A673 (cell line): ENCODE measurements at places on chromosomes 16 and 17. TPM values are rescaled to one million over a fixed set of nuclear protein-coding genes. Genes with fewer than 3 reads are reported as not detected.

DNA sequence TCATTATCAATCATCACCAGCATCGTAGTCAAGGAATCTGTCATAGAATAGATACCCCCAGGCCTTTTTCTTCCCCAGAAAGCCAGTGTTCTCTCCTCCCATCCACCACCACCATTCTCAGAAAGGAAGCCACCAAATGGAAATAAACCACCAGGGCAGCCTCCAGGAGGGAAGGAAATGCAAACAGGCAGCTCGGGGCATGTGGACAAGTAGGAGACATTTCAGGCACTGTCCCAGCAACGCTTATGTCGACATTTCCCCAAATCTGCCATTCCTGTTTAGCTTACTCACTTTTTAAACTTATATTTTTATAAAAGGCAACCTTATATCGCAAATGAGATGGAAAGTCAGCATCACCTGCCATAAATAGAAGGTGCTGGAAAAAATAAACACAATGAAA lies 15.8 kb downstream of the EMP2 start:
- H3K4me1 ChIP-seq = no peaks in the 10 kb centered on the region
- H3K27ac ChIP-seq = no peak overlapping the region
- H3K27me3 ChIP-seq = no peaks in the 10 kb centered on the region
- DNase-seq = no peak
- no peak overlapping the region for H3K4me3 ChIP-seq

DNA sequence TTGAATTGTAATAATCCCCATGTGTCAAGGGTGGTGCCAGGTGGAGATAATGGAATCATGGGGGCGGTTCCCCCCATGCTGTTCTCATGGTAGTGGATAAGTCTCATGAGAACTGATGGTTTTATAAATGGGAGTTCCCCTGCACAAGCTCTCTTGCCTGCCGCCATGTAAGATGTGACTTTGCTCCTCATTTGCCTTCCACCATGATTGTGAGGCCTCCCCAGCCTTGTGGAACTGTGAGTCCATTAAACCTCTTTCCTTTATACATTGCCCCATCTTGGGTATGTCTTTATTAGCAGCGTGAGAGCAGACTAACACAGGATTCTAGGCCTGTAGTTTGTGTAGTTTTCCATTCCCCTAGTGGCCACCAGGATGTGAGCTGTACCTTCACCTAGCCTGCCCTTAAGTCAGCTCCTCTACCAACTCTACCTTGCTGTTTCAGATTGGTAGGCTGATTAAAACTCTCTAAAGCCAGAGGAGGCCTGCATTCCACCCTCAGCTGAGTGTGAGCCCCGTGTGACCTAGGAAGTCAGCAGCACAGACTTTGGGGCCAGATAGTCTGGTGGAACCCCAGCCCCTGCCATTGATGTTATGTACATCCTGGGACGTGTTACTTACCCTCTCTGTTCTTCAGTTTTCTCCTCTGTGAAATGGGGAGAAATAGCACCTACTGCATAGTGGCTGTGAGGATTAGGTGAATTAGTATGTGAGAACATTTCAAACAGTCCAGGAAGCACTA lies 252.4 kb upstream of the CACNG5 start:
- H3K4me1 ChIP-seq = peaks cover 19% of the 10 kb centered on the region
- H3K27me3 ChIP-seq = no peaks in the 10 kb centered on the region
- no peak overlapping the region for H3K4me3 ChIP-seq
- no peak for DNase-seq

DNA sequence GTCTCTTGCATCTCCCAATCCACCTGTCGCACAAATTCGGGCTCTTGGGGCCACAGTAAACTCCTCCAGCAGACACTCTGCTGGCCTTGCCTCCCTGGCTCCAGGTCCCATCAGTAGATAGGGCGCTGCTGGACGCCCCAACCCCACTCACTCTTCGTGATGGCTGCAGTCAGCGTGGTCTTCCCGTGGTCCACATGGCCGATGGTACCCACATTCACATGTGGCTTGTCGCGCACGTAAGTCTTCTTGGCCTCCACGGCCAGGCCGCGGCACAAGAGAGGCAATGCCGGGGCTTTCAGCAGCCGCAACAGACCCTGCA lies 428 bp downstream of the TUFM start:
- peaks cover 33% of the 10 kb centered on the region for H3K36me3 ChIP-seq
- no peaks in the 10 kb centered on the region for H3K4me1 ChIP-seq
- DNase-seq = no peak

DNA sequence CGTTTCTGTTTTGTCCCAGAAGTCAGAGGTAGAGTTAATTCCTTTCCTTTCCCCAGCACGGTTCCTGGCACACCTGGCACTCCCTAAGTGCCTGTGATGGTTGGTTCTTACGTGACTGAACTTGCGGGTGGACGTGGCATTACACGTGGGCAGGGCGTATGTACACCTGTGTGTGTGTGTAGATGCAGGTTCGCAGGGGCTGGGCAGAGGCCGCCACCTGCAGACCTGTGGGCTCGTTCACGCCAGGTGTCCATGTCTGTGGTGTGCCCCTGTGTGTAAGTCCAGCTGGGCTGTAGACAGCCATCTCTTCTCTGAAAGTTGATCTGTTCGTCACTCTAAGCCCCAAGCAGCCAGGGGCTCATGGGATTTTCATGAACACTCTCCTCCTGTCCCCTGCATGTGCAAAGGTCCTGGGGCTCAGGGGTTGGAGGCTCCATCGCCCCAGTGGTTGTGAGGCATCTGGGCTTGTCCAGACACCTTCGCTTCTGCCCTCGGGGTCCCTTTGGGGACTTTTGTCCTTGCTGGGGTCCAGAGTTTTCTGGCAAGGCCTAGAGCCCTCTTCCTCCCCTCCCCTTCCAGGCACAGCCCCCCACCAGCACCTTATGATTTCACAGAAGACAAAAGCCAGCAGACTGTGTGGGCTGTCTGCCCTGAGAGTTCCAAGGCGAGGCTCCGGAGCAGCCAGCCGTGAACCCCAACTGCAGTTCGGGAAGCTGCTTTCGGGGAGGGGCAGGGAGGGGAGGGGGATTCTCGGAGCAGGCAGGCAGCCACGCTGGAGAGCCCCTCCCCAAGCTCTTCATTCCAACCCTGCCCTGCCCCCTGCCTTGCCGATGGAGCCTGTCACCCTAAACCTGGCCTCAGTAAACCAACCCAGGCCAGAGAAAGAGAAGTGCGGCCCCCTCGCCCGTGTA lies 5.4 kb upstream of the FSCN2 start:
- no peak overlapping the region for H3K27ac ChIP-seq
- DNase-seq = peak; percentile 53
- peaks cover 2% of the 10 kb centered on the region for H3K27me3 ChIP-seq

- H3K4me1 ChIP-seq = peaks cover 4% of the 10 kb centered on the region
- no peaks in the 10 kb centered on the region for H3K27me3 ChIP-seq
- no peak for DNase-seq
- no peak overlapping the region for H3K27ac ChIP-seq
- no peak overlapping the region for H3K4me3 ChIP-seq
Observed at GRCh38 chr16:81652798-81653505, 126.1 kb upstream of the PLCG2 start.

GRCh38 chr16:77843405-77843804 lies 55.0 kb downstream of the VAT1L start:
- no peak overlapping the region for H3K27ac ChIP-seq
- H3K4me3 ChIP-seq = no peak overlapping the region
- no peaks in the 10 kb centered on the region for H3K27me3 ChIP-seq
- no peaks in the 10 kb centered on the region for H3K36me3 ChIP-seq
- no peaks in the 10 kb centered on the region for H3K4me1 ChIP-seq

DNA sequence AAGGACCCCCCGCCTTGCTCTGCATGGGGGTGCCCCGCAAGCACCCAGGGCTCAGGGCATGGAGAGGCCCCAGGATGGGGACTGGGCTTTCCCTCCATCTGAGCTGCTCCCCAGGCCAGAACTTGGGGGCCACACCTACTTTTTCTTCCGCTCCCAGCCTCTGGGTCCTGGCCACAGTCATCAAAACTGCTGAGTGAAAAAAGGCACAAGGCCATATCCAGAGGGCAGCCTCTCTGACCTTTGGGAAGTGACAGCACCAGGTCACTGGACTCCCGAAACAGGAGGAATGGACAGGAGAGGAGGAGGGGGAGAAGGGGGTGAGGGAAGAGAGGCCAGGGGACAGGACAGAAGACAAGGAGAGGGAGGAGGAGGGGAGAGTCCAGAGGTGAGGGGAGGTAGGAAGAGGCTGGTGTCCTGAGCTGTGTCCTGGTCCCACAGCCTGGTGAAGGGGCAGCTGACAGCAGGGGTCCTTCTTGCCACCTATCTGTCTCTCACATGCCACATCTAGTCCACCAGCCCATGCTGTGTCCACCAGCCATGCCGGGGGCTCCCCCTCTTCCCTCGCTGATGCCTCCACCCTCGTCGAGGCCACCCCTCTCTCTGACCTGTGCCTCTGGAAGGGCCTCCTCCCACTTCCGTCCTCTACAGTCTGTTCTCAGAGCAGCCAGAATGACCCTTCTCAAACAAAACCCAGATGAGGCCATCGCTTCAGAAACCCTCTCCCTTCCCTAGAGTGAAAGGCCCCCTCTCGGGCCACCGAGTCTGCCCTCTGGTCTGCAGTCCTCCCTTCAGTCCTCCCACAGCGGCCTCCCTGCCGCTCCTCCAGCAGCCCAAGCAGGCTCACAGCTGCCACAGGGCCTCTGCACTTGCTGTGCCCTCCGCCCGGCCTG lies 73.9 kb upstream of the TOB1 start:
- no peaks in the 10 kb centered on the region for H3K36me3 ChIP-seq
- peaks cover 10% of the 10 kb centered on the region for H3K4me1 ChIP-seq
- DNase-seq = no peak
- H3K27ac ChIP-seq = no peak overlapping the region

- no peaks in the 10 kb centered on the region for H3K36me3 ChIP-seq
- H3K4me1 ChIP-seq = peaks cover 24% of the 10 kb centered on the region
- H3K4me3 ChIP-seq = no peak overlapping the region
- H3K27ac ChIP-seq = no peak overlapping the region
Observed at GRCh38 chr16:66262253-66263167, 104.0 kb upstream of the CDH5 start.

DNA sequence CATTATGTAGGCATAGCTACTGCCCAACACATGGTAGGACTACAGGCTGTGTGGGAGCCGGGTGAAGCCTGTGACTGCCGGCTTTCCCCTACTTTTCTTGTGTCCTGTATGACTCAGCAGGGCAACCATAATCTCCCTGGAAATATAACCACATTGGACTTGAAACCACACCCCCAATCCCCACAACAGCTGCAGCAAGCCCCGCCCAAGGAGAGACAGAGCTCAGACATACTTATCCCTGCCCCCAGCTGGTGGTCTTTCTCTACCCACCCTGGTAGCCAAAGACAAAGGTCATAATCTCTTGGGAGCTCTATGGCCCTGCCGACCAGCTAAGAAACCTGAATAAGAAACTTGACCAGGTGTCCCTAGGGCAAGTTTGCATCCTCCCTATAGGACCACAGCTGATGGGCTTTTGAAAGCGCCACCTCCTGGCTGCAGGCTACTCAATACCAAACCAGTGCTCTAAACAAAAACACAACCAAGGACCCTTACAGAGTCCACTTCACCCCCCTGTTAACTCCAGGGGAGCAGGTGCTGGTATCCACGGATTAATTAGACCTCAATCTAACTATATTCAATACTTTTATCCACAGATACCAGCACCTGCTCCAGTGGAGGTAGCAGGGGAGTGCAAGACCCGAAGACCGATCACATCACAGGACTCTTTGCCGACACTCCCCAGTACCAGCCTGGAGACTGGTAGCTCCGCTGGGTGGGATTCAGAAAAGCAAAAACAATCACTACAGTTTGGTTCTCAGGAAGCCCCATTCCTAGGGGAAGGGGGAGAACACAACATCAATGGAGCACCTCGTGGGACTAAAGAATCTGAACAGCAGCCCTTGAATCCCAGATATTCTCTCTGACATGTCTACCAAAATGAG lies 91.2 kb downstream of the IRX5 start:
- DNase-seq = peak; percentile 79
- no peak overlapping the region for H3K27ac ChIP-seq
- H3K4me3 ChIP-seq = no peak overlapping the region
- H3K4me1 ChIP-seq = no peaks in the 10 kb centered on the region

The NATD1 gene
- total RNA-seq = 0.75 and 2.3 TPM in 2 replicates

The FBXW10 gene
- 0.17 TPM in 1 of 2 replicates, not detected in the other for total RNA-seq

The MARVELD3 gene
- 1.4 and 1.5 TPM in 2 replicates for total RNA-seq

The SMIM22 gene
- not detected in 2 replicates for total RNA-seq

The KRTAP9-2 gene
- total RNA-seq = not detected in 2 replicates

The C17orf78 gene
- not detected in 2 replicates for total RNA-seq
